ENCODE measurements at places on chromosomes 7 and 10. TPM values are rescaled to one million over a fixed set of nuclear protein-coding genes. Genes with fewer than 3 reads are reported as not detected.

- no peak for DNase-seq
Observed at GRCh38 chr7:44391171-44391570, 65.8 kb upstream of the CAMK2B start.

- DNase-seq, result no peak
Observed at GRCh38 chr7:96184783-96185182, 137.1 kb downstream of the SLC25A13 start.

DNA sequence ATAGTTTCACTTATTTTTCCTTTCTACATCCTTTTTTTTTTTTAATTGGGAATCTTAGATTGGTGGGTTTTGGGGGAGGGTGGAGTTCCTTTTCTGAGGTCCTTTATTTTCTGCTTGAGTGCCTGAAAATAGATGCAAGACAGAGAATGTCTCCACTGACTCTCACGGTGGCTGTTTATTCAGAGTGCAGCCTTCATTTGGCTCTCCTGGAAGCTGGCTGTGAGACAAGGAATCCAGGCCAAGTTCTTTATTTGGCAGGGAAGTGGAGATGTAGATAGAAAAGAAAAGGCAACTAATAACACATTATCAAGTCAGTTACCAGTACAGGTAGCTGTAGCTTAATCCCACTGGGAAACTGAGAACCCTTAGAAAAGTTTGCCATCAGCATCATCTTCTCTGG is 118.6 kb downstream of the CNTNAP2 start:
- no peak for DNase-seq

DNA sequence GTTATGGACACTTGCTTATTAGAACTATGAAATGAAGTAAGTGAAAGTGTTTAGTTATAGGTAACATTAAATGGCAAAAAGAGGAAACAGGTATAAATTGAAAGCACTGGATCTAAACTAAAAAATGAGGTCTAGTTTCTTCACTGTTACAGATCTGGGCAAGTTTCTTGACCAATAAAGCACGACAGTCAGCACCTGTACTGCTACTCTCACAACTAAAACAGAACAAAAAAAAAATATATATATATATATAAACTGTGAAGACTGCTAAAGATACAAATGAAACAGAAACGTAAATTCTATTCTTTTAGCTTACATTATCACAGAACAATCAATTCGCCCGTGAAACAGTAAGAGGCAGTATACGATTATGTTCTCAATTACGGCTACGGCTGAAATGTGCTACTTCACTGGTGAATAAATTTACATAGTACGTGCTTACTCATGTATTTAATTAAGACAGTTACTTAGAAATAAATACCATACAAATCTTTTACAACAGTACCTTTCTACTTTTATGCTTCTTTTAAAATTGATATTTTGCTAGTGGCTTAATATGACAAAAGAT is 4.2 kb downstream of the AHR start:
- DNase-seq, result no peak

- no peak for DNase-seq
Observed at GRCh38 chr7:77200542-77200941, 923 bp upstream of the FGL2 start.

DNA sequence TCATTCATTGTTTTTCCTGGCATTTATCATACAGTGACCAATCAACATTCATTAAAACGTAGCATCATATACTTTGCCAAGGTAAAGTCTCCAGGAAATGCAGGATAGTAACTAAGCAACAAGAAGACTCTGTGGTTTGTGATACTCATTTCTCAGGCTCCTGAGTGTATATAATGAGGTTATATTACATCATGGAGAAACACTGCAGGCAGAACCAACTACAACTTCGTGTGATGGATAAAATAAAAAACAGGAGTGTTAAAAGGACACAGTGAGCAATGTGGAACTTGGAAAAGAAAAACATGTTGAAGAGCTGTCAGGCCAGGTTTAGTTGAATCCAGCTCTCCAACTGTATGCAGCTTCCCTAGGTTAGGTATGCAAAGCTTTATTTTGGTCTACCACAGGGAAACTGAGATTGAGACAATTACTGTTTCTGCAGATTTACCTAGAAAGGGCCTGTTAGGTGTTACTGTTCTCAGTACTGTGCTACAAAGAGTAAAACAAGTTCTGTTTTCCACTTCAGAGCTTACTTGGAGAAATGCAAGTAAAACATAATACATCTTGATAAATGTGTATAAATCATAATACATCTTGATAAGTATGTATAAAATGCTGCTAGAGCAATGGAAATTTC is 7.8 kb upstream of the CCNY start:
- no peak for DNase-seq

GRCh38 chr7:7701527-7701926 is 16.9 kb downstream of the RPA3 start:
- no peak for DNase-seq

DNA sequence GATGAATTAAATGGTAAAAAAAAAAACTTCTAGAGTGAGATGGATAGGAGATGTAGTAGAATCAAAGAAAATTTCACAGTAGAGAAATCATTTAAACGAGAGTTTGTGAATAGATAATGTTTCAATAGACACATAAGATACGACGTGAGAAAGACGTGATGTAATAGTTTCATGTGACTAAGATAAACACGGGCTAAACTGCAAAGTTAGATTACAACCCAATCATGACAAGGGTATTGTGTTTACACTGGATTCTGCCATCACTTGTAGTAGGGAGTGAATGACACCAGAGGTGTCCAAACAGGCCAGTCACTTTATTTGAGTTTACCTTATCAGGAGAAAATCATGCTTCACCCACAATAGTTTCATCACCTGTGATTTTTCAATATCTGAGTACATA is 21.6 kb downstream of the SEMA3D start:
- no peak for DNase-seq

GRCh38 chr7:91880016-91880412 is 488 bp downstream of the MTERF1 start:
- no peak for DNase-seq

- DNase-seq, result no peak
Observed at GRCh38 chr7:4959306-4959705, 319 bp upstream of the MMD2 start.

- DNase-seq, result no peak
Observed at GRCh38 chr7:111952783-111953182, 253.4 kb downstream of the DOCK4 start.

DNA sequence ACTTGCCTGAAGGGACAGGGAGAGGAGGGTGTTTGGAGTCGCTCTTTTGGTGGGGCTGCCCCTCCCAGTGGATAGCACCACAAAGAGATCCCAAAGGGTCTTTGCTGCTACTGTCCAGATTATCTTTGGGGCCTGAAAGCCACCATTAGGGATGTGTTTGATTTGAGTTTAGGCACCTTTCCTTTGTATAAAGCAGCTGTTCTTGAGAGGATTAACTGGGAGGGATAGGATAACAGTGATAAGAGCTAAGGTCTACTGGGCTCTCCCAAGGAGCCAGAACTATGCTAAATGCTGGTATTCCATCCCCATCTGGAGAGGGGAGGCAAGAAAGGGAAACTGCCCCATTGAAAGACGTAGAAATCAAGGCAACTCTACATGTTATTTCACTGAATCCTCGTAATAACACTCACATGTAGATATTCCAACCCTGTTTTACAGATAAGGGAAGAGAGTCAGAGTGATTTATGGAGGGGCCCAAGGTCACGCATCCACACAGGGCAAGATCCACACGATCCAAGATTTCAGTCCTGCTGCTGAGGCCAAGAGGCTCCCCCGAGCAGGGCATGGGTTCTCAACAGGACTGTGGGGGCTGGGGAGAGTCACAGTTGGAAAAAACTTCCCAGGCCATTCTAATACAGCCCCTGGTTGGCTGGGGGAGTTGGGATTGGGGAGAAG is 11.1 kb upstream of the TCF7L2 start:
- no peak for DNase-seq

DNA sequence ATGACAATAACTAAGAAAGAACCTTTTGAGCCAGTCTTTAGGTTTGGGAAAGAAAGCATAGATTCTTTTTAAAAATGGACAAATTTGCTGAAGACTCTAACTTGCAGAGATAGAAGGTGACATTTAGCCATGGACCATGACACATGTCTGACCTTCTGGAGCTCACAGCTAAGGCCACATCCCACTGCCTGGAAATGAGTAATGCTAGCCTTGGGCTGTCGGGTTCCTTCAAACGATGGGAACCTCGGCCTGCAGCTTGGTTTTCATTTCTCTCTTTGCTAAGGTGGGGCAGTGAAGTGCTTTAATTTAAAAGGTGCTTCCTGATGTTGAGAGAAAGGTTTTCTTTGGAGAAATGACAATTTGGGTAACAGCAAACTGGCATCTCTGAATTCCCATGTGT is 223.2 kb downstream of the FANK1 start:
- no peak for DNase-seq

- DNase-seq, result no peak
Observed at GRCh38 chr7:101947899-101948298, 130.5 kb downstream of the CUX1 start.

GRCh38 chr10:68496072-68496471 is 24.3 kb upstream of the DNA2 start:
- DNase-seq, result no peak

DNA sequence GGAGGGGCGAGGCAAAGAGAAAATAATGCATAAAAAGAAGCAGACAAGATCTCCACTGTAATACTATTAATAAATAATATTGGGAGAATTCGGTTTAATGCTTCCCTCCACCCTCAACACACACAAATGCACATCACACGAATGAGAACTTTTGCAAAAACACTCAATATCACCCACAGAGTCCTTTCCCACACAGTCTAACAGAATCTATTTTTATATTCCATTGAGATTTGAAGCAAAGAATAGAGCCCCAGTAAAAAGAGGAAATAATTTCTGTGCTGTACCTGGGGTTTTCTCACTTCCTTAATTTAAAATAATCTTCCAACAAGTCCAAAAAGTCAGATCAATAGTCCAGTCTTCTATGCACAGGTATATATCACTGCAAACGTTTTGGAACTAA is 17.0 kb downstream of the PIK3AP1 start:
- DNase-seq, result no peak

- no peak for DNase-seq
Observed at GRCh38 chr10:117003336-117003735, 1.7 kb downstream of the SHTN1 start.

GRCh38 chr10:78224602-78225001 is 190.9 kb downstream of the RPS24 start:
- DNase-seq, result no peak

DNA sequence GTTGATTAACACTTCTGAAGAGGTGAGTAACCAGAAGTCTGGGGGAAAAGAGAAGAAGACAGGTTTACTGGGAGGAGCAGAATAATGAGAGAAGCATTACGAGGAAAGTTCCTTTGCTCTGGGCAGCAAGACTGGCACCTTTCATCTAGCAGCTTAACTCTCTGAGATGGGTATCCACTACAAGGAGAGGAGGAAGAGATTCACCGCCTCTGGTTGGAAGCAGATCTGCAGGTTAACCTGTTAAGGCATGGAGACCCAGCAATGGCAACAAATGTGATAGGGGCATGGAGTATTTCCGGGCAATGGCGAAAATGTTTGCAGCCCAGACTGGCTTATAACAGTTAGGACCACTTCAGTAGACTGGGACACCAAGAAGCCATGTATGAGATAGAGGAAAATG is 162.2 kb downstream of the TFEC start:
- DNase-seq, result no peak

- DNase-seq, result no peak
Observed at GRCh38 chr10:95873139-95873538, 34.6 kb upstream of the CC2D2B start.

GRCh38 chr7:14714161-14714728 is 188.3 kb downstream of the DGKB start:
- no peak for DNase-seq

The GIMAP4 gene
- 40.0 TPM for total RNA-seq

The TRIL gene
- total RNA-seq, result 1.2 TPM

The NHLRC2 gene
- 55.1 TPM for total RNA-seq

The MALRD1 gene
- total RNA-seq, result not detected

The STRIP2 gene
- total RNA-seq, result 0.30 TPM

The DRGX gene
- not detected for total RNA-seq

The IFIT1B gene
- not detected for total RNA-seq

The PAPSS2 gene
- 15.7 TPM for total RNA-seq

The UPF2 gene
- 23.9 TPM for total RNA-seq

The COL17A1 gene
- total RNA-seq, result 0.22 TPM

The AIFM2 gene
- total RNA-seq, result 17.9 TPM

The IGF2BP3 gene
- total RNA-seq, result not detected

The PFKFB3 gene
- total RNA-seq, result 183 TPM

The RASA4B gene
- total RNA-seq, result 42.9 TPM

The PRSS37 gene
- not detected for total RNA-seq
